ENCODE measurements at places on chromosomes 5 and 9.

- no peak for DNase-seq
Measured at GRCh38 chr5:176822793-176823481, 12.6 kb downstream of the UNC5A start.

DNA sequence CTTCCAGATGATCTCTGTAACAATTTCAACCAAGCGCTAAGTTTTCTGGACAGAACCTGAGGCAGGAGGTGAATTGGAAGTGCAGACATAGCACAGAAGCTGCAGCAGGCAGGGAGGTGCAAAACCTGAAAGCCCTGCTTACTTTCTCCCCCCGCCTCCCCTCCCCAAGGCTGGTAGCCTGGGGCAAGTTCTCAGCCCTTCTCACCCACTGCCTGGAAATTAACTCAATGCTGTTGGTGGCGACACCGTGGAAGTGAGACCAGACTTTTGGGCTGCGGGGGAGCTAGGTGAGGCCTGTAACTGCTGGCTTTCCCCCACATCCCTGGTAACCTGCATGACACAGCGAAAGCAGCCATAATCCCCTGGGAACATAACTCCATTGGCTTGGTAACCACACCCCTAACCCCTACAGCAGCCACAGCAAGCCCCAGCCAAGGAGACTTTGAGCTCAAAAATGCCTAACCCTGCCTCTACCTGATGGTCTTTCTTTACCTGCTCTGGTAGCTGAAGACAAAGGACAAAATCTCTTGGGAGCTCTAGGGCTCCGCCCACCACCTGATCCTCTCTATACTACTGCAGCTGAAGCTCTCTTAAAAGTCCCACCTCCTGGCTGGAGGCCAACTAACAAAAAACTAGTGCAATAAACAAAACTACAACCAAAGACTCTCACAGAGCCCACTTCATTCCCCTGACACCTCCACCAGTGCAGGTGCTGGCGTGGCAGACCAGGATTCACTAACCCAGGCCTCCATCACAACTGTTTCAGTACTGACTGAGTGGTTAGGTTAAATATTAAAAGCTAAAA, 11.9 kb upstream of the OR13C8 start:
- DNase-seq: no peak

- peak; percentile 36 for DNase-seq
Measured at GRCh38 chr5:61332358-61332749, 296 bp downstream of the ZSWIM6 start.

DNA sequence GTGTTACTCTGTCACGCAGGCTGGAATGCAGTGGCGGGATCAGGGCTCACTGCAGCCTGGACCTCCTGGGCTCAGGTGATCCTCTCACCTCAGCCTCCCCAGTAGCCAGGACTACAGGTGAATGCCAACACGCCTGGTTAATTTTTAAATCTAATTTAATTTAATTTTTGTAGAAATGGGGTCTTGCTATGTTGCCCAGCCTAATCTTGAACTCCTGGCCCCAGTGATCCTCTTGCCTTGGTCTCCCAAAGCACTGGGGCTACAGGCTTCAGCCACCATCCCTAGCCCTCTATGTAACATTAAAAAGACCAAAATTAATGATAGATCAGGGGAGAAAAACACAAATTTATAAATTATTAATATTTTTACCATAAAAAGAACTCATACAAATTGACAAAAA, 11.3 kb upstream of the UBAP2 start:
- DNase-seq: no peak

DNA sequence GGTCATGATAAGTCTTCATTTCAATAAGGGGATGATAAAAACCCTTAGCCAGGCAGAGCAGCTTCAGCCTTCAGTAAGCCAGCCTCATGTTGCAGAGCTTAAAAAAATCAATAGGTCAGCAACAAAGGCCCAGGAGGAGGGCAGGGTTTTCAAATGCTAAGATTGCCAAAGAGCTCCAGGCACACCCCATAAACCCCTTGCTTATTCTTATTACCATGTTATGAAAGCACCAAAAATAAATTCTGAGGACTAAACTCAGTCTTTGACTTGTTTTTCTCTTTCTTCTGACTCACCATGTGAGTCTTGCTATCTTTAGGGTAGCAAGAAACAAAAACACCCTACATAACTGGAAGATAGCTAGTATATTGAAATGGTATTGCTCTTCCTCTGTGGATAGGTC, 317.1 kb downstream of the KCTD16 start:
- no peak for DNase-seq

DNA sequence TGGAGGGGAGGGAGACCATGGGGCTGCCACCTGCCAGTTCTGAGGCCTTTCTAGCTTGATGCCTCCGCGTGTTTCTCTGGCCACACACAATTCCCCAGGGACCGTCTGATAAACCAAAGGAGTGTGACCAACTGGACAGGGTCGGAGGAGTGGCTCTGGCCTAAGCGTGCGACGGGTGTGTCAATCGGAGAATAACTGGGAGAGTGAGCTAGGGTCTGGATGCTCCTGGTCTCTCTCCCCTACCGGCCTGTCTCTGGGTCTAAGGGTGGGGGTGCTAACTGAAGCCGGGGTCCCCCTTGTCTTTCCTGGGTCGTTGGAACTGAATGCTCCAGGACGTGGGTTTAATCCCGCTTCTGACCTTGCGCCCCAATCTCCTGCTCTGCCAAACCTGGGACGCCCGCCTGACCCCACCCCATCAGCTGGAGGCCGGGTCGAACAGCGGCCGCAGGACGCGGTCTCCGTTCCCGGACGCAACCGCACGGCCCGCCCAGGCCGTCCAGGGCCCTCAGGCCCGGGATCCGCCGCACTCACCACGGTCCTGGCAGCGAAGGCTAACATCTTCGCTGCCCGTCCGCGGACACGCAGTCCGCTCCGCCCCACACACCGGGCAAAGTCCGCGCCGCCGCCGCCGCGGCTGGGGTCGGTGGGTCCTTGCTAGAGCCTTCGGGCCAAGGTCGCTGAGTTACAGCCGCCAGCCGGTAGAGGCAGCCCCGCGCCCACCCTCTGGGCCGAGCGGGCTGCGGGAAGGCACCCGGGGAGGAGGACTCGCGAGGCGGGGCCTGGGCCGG, 447 bp downstream of the CRAT start:
- DNase-seq: no peak

GRCh38 chr5:52638732-52639131, 149.0 kb upstream of the ITGA1 start:
- DNase-seq: no peak

DNA sequence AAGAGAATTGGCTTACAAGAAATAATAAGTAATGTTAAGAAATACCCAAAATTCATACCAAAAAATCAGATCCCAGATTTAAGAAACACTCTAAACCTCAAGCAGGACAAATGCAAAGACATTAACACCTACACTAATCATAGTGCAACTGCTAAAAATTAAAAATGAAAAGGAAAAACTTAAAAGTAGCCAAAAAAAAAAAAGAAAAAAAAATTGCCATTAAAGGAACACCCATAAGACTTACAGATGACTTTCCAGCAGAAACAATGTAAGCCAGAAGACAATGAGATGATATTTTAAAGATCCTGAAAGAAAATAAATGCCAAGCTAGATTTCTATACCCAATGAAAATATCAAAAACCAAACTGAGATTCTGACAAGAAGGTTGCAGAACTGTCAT, 101.5 kb downstream of the DENND1A start:
- DNase-seq: no peak

GRCh38 chr9:95261890-95262289, 55.6 kb downstream of the FANCC start:
- no peak for DNase-seq

DNA sequence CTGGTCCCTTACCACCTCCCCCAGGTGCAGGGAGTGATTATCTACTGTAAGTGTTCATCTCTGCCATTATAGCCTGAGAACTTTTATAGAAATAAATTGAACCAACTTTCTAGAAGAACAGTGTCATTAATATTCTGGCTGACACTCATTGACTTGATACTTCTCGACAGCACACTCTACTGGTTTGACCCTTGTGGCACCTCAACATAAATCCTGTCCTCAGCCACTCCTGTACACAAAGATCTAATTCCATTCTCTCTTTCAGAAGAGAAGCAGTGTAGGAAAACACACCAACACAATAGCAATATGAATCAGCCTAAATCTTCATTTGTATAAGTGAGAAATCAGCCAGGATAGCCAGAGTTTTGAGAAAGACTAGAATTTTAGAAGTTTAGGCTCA, 417.7 kb downstream of the TAF11L14 start:
- no peak for DNase-seq

DNA sequence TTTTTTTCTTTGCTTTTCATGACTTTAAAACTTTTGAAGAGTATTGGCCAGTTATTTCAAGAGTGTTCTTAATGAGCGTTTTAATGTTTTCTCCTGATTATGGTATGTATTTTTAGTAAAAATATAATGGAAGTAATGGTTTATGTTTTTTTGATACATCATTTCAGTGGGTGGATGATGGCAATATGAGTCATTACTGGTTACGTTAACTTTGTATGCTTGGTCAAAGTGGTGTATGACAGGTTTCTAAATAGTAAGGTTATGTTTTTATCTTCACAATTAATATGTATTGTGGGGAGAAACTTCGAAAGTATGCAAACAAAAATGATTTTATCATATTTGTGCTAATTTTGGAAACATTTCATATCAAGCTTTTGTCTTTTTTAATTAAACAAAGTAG, 176.7 kb upstream of the PRDM9 start:
- no peak for DNase-seq

GRCh38 chr5:137462816-137463520, 36.2 kb downstream of the SPOCK1 start:
- DNase-seq: no peak

DNA sequence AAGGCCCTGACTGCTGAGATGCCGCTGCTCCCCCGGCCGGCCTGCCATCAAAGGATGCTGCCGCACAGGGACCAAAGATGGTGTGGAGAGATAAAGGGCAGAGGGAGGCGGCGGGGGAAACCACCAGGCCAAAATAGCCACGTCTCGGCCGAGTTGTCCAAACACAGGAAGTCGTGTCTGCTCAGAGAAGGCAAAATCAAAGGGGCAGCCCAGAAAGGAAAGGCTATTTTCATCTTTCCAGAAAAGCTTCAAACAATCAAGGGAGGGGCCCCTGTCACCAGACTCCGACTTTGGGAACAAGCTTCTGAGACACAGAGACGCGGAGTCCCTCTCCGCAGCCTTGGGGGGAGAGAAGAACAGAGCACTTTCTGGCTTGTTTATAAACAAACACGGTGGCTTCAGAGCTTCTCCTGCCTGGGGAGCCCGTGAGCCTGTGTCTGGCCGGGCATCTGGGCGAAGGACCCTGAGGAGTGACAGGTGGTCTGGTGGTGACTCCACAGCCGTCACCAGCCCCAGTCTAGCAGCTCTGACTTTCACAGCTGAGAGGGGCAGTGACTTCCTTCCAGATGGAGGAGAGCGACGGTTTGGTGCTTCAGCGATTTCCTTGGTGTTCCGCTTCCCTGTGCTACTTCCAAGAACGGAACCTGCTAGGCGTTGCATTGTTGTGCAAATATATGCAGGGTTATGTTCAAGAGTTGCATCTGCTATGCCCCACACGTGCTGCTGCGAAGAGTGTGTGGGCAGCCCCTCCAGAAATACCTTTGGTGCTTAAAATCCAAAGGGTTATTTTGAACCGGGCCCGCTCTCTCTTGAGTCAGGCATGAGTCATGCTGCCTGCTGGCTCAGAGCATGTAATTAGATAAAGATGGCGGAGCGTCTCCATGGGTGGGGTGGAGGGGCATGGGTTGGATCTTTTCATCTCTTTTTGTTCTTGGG, 24.0 kb downstream of the ADAMTSL2 start:
- DNase-seq: peak; percentile 89

DNA sequence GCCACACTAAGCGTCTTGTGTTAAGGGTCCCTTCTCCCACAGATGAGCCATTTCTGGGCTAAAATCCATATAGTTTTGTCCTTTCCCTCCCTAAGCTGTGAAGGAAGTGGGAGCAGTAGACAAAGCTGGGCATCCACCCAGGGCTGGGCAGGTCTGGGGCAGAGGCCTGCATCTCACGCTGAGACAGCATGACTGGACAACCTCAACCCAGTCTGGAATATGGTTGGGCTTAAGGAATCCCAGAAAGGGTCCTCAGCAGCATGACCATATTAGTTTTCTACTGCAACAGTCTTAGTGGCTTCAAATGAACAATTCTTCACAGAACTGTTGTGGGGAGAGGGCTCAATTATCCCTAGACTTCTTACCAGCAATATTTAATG, 173.8 kb downstream of the AUH start:
- no peak for DNase-seq

DNA sequence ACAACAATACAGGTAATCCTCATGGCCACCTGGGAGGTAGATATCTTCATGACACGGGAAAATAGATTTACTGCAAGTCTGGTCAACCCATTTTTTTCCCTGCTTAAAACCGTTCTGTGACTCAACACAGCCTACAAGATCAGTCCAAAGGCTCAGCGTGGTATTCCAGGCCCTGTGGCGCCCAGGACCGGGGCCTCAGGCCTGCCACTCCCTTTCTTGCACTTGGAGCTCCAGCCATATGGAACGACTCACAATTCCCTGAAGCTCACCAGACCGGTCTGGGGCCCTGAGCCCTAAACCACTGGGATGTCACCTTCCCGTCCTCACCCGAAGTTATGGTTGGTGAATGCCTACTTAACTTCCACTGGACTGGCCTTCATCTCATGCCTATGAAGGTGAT, 6.5 kb upstream of the MLANA start:
- DNase-seq: no peak

DNA sequence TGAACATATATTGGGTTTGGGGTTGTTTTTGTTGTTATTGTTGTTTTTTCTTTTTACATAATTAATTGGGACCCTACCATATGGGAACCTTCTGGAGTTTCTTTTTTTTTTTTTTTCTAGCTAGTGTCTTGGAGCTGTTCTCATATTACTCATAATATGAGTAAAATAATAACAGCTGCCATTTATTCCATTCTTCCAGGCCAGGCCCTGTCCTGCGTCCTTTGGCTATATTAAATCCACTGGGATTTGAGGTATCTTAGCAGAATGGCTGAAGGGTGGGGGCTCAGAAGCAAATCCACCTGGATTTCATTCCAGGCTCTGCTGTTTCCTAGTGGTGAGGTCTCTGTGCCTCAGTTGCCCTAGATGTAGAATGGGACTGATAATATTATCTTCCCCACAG, 47.2 kb upstream of the RPL26L1 start:
- no peak for DNase-seq

GRCh38 chr9:110220809-110221208, 12.8 kb upstream of the C9orf152 start:
- no peak for DNase-seq

DNA sequence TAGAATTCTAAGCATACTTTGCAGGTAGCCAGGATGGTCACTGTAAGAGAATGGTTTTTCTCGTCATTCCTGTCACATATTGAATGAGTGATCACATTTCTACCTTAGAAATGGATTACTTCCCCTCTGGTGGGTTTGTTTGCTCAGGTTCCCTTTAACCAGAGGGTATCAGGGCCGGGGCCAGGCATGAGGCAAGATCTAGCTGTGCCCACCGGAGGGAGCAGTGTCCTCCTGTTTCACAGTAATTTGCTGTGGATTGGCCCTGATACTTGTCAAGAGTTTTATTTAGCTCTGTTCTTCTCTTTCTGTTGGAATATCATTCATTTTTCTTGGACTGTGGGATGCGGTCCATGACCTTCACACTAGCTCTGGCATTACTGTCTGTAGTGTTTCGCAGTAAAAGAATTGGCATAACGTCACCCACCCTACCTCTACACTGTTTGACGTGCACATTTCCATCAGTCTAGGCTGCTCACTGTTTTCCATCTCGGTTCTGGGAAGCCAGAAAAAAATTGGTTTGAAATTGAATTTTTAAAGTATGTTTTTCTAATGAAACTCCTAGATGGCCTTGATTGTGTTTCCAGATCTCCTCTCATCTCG, 42.4 kb upstream of the ZBED3 start:
- no peak for DNase-seq

GRCh38 chr5:5104550-5104949, 35.6 kb upstream of the ADAMTS16 start:
- DNase-seq: no peak

GRCh38 chr5:35185518-35185917, 44.8 kb downstream of the PRLR start:
- no peak for DNase-seq
